ENCODE measurements at places on chromosomes 12 and 14.

DNA sequence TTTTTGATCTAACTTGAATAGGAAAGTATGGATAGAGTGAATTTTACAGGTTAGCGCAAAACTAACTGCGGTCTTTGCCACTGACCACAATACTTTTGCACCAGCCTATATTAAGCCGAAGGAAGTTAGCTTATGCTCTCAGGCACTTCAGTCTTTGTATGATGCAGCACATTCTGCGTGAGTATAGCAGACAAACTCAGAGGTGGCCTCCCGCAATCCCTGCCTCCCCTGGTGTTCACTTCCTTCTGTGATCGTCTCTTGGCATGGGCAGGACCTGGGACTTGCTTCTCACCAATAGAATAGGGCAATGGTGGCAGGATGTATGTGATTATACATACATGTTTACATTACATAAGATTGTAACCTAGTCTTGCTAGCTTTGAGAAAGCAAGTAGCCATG lies 10.3 kb upstream of the SLC6A13 start:
- DNase-seq = no peak

GRCh38 chr12:94961256-94961824 lies 42.2 kb downstream of the NDUFA12 start:
- DNase-seq = no peak

GRCh38 chr14:72879431-72879830 lies 14.5 kb downstream of the DPF3 start:
- DNase-seq = no peak

DNA sequence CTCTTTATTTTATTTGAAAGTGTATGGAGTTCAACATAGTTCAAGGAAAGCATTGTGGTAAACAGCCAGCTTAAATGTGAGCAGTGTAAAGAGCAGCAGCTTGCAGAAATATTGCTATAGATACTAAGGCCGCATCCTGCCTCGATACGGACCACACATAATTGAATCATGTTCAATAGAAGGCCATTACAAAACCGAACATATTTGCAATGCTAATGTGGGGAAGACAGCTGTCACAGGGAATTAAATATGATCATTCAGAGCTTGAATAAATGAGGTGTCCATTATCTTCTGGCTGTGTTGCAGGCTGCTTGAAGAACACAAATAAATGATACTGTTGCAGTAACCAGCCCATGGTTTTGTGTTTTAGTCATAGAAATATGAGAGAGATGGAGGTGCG lies 173.2 kb downstream of the BRMS1L start:
- DNase-seq = no peak

- DNase-seq = no peak
These were observed 21.8 kb upstream of the TMEM132C start for GRCh38 chr12:128245121-128245520.

GRCh38 chr14:104681689-104682074 lies 7.7 kb upstream of the INF2 start:
- peak; percentile 94 for DNase-seq

GRCh38 chr12:45298721-45299692 lies 83.1 kb downstream of the ANO6 start:
- no peak for DNase-seq

DNA sequence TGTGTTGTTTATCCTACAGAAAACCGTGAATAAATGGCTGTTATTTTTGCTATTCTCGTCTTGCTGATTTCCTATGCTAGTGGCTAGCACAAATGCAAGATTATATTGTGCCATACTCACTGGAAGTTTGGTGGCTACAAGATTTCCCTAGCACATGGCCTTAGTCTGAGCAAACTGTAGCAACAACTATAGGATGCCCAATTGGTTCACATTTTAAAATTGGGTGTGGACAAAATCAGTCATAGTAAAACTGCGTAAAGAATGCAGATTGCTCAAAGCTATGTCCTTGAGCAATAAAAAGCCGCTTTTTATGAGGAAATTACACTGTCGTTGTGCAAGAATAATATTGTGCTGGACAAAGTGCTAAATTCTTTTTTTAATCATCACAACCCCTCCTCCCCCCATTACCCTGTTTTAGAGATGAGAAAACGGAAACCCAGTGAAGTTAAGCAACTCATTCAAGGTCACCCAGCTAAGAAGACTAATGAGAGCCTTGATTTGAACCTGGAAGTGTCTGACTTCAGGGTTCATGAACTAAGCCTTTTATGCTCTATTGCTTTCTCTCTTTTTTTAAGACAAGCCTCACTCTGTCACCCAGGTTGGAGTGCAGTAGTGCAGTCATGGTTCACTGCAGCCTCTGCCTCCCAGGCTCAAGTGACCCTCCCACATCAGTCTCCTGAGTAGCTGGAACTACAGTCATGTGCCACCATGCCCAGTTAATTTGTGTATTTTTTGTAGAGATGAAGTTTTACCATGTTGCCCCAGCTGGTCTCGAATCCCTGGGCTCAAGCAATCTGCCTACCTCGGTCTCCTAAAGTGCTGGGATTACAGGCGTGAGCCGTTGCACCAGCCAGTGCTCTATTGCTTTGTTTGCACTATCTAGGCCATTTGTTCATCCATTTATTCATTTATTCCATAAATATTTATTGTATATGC lies 73.6 kb downstream of the SRGAP1 start:
- DNase-seq = no peak

GRCh38 chr14:29529418-29529817 lies 398.2 kb downstream of the PRKD1 start:
- DNase-seq = no peak

- DNase-seq = no peak
These were observed 12.5 kb upstream of the CLEC4E start for GRCh38 chr12:8553088-8553627.

GRCh38 chr12:100154474-100155247 lies 12.0 kb upstream of the BLTP3B start:
- peak; percentile 90 for DNase-seq
